ENCODE measurements at places on chromosomes 16 and 17.

GRCh38 chr16:41439-42068 is 11.9 kb downstream of the POLR3K start:
- DNase-seq, result no peak

- no peak for DNase-seq
Measured at GRCh38 chr17:77164483-77165091, 23.8 kb downstream of the SEC14L1 start.

DNA sequence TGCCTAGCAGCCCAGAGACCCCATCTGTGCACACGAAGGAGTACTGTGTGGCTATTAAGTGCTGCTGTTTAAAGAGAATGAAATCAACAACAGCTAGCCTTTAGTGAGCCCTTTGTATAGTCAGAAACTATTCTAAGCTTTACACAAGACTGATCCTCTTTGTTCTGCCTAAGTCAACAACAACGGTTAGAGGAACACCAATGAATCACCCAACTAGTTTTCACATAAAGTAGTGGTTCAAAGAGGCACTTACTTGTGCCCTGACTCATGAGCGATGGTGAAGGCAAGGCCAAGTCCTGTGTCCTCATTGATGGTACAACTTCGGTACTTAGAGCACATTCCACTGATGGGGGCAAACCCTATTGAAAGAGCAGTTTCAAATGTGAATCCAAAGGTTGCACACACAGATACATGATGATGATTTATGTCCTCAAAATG is 75.8 kb downstream of the ADAMTS18 start:
- peak; percentile 67 for DNase-seq

DNA sequence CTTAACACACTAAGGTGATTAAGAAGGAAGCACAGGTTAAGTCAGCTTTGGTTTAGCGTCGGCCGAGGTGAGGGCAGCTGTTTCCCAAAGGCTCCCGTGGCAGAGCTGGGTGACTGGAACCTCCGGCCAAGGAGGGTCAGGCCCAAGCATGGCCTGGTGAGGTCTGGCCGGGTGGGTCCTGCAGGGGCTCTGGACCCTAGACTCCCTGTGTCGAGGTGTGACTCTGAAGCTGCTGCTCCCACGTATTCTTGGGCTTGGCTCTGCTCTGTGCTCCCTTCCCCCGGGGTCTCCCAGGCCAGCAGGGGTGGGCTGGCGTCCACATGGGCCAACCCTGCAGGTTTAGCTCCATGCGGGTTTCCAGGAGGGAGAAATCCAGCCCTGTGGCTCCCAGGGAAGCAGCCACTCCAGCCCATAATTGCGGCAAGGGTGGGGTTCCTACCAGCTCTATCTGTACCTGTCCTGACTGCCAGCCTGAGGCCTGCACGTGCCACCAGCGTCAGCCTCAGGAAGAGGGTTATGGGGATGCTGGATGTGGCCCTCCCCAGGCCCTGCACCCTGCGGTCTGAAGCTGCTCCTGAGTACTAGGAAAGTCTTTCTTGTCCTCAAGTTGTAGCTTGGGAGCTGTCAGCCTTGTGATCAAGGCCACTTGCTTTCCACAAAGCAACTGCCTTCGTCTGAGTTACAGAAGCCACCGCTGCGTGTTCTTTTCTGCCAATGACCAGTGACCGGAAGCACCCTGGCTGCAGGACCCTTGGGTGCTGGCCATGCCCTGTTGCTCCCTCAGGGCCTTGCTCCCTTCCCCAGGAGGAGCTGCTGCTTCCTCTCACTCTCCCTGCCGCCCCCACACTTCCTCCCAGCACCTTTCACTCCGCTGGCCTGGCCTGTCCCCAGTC is 4.8 kb downstream of the CDK5R1 start:
- no peak for DNase-seq

DNA sequence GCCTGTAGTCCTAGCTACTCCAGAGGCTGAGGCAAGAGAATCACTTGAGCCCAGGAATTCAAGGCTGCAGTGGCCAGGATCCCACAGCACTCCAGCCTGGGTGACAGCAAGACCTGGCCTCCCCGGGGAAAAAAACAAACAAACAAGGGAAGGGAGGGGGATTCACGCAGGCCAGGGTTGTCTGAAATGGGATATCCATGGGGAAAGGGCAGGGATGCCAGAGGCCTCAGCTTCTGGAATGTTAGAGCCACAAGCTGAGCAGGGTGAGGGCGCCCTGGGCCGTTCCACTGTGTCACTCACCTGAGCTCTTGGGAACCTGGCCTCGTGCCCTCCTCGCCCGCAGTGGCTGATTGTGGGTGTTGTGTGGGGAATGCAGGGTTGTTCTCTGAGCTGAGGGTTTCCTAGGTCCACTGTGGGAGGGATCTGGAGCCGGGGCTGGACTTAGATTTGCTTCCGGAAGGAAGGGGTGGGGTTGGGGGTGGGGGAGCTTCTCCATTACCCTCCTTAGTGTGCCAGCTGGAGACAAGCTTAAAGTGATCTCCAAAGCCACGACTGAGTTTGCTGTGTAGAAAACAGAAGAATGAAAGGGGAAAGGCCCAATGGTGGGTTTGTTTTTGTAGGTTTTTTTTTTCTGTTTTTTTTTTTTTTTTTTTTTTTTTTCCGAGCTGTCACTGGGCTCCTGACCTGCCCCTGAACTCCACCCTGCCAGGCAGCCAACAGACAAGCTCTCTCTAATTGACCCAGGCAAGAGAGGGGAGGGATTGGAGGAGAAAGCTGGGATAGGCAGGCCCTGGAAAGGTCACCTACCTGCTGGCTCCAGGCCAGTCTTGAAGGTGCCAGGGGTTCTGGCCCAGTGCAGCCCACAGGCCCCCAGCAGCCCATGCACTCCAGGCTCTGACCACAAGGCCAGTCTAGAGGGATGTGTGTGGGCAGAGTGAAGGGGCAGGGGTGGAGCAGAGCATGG is at the start of gene SULT1A1:
SULT1A1 (minus strand) TSS at position 414 of the 964 bp plus-strand sequence. CDS start 1,189 bp downstream, outside the sequence.
- DNase-seq, result peak; percentile 57

GRCh38 chr16:57728336-57729181 is 7.0 kb upstream of the KATNB1 start:
- DNase-seq, result no peak

DNA sequence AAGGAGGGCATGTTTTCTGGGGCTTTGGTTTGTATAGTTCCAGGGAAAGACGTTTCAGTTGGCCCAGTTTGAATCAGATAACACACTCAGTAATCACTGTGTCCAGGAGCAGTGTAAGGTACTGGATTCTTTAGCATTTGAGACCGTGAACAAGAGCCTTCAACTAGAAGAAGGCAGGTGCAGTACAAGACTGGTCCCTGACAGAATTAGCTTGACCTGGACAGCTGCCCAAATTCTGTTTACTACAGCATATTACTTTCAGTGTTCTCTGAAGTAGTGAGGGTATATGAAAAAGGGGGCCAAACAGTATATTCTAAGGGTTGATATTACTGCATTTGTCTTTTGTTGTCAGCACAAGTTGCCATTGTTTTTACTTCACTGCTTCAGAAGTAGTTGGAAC is 81.3 kb downstream of the COX10 start:
- DNase-seq, result no peak

- no peak for DNase-seq
Measured at GRCh38 chr16:47467501-47467900, 6.4 kb downstream of the PHKB start.

- DNase-seq, result peak; percentile 47
Measured at GRCh38 chr17:42775534-42776098, 2.4 kb downstream of the VPS25 start.

GRCh38 chr17:5545051-5545987 is 39.0 kb downstream of the NLRP1 start:
- DNase-seq, result no peak

DNA sequence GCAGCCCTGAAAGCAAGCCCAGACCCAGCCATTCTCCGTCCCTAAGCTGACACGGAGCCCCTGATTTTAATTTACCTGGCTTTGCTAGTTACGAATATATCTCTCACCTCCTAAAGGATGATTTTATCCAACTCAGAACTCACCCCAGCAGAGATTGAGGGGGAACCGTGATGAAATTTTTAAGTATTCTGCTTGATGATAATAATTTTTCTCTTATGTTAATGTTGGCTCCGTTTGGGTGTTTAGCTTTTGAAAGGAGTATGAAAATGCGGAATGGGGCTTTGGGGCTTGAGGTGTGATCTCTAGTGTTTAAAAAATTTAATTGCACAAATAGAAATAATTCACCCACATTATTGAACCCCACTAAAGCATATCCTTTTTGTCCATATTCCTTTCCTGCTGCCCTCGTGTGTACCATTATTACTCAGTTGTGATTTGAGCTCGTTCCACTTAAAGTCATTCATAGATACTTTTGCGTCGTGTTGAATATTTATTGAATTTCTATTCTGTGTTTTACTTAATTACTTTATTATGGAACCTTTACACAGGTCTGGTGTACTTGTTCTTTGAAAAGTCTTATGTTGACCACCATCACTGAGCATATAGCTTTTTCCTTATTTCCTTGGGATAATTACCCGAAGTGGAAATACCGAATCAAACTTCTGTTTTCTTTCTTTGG is 775 bp downstream of the PRPSAP2 start:
- DNase-seq, result no peak

DNA sequence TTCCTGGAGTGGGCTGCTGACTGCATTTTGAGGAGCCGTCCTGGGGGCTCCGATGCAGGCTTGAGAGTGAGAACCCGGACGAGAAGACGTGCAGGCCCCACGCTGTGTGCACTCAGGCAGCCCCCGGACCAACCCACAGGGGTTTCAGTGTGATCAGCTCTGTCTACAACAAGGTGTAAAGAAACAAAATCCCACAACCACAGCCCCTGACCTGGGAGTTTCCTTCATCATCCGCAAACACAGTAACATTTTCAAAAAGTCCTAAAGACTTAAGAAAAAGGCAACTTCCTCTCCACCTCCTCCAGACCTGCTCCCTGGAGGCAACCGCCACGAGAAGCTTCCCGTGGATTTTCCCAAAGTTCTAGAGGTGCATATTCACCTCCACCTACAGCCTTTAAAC is 15.4 kb upstream of the MEAK7 start:
- DNase-seq, result no peak

DNA sequence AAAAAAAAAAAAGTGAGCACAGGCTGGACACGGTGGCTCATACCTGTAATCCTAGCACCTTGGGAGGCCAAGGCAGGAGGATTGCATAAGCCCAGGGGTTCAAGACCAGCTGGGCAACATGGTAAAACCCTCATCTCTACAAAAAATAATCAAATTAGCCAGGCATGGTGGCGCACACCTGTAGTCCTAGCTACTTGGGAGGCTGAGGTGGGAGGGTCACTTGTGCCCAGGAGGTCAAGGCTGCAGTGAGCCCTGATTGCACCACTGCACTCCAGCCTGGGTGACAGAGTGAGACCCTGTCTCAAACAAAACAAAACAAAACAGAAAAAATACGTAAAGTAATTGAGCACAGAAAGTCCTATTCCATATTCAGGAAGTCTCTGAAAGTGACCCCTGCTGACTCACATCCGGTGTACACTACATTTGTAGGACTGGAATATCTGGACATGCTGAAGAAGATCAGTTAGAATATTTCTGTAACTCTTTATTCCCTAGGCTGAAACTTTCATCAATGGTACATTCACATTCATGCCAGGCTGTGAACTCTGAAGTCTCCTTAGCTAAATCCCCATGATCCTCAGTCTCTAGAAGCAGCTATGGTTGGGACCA is 66.0 kb upstream of the HAS3 start:
- DNase-seq, result peak; percentile 60

DNA sequence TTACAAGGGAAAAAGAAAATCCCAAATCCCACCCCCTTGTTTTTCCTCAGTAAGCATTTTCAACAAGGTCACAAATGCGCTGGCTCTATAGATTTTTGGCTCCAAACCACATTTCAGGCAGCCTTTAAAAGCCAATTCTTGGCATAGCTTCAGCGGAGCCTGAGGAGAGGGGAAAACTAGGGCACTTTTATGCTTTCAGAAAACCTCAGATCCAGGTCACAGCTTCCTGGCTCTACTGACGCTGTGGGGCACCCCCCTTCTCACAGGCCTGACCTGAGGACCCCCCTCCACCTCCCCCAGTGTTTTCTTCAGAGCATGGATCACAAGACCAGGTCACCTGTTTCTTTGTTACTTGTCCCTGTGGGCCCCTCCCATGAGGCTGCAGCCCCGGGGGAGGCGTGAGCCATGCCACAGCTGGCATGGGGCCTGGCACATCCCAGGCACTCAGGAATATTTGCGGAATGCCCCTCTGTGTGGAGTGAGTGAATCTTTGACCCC is 30.1 kb upstream of the MTSS2 start:
- peak; percentile 74 for DNase-seq

DNA sequence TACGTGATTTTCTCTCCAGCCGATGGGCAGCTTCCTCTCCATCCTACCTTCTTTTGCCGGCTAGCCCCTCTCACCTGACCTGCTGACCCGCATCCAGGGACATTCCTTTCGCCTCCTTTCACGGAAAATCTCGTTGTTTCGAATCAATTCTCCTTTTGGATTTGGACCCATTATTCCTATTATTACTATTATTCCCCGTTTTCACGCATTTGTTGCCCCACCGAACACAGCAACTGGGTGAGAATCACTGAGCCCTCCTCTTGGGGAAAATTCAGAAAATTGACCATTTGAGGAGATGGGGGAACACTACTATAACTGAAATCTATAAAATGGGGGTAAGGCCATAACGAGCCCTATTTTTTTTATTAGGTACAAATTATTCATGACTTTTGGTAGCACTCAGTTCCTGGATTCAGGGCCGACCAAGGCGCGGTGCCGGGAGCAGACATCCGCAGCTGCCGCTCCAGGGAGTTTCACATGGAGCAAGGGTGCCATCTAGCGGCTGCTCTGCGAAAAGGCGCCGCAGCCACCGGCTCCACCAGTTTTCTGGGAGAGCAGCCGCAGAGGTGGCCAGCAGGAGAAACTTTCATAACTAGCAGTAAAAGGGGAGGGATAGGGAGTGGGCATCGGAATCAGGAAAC is 3.3 kb upstream of the HOXB8 start:
- DNase-seq, result peak; percentile 92

- DNase-seq, result no peak
Measured at GRCh38 chr16:23835390-23836077, at the start of gene PRKCB. Gene PRKCB, plus strand, starts transcription at chr16:23835983.

DNA sequence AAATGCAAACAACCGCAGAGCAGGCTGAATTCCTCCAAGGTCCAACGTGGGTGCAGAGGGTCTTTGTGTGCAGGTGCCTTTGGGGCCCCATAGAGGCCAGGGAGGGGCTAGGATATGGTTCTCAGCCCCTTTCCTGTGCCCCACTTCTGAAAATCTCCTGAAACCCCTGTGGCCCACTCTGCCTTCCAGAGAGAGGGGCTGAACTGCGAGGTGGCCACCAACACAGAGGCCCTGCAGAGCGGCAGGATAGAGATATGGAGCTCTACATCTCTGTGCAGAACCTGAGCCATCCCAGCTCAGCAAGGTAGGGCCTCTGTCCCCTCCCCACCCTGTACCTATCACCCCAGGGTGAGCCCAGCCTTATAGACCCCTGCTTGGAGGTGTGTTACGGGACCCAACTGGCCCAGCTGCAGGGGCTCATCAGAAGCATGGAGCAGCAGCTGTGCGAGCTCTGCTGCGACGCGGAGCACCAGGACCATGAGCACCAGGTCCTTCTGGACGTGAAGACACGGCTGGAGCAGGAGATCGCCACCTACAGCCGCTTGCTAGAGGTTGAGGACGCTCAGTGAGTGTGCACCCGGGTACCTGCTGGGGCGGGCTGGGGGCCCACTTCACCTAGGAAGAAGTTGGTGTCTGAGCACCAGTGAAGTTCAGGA is 5.5 kb downstream of the USP6 start:
- DNase-seq, result no peak

GRCh38 chr16:49337814-49338350 is 35.7 kb upstream of the C16orf78 start:
- no peak for DNase-seq
